ENCODE measurements at places on chromosomes 13 and 19.

- no peak for DNase-seq
Measured at GRCh38 chr13:31328549-31329235, 128.9 kb downstream of the B3GLCT start.

GRCh38 chr13:108609353-108609752, 20.1 kb upstream of the MYO16 start:
- DNase-seq, result no peak

DNA sequence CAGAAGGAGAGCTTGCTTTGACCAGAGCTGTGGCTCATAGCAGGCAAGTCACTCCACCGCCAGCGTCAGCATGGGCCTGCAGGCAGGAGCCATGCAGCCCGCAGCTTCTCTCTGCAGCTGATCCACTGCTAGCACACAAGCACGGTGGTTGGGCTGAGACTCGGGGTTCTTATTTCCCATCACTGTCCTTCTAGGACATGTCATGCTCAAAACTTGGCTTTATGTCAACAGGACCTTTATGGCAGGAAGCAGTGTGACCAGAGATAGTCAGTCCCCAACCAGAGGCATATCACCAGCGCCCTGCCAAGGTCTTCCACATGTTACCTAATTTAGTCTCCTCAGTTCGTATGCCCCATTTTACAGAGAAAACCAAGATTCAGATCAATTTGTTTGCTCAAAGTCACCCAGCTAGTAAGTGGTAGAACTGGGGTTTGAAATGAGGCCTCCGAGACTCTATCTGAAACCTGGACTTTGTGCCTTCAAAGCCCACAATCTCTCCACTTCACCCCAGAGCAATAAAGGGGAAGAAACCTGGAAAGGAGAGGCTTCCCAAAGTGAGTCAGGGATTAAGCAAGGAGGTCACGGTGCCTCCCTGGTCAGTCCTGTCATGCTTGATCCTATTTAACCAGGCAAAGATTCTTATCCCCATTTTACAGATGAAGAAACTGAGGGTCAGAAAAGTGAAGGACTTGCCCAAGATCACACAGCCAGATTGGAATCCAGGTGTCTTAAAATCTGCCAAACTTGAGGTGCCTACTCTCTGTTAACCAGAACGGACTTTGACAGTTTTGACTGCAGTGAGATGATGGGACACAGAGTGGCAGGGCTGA, 5.1 kb downstream of the TMEM272 start:
- DNase-seq, result no peak

- peak; percentile 66 for DNase-seq
Measured at GRCh38 chr19:2543463-2544442, 67.8 kb downstream of the GADD45B start.

GRCh38 chr13:77861741-77862140, 56.9 kb downstream of the EDNRB start:
- DNase-seq, result no peak

- DNase-seq, result no peak
Measured at GRCh38 chr13:36829753-36830152, 10.7 kb downstream of the RFXAP start.

DNA sequence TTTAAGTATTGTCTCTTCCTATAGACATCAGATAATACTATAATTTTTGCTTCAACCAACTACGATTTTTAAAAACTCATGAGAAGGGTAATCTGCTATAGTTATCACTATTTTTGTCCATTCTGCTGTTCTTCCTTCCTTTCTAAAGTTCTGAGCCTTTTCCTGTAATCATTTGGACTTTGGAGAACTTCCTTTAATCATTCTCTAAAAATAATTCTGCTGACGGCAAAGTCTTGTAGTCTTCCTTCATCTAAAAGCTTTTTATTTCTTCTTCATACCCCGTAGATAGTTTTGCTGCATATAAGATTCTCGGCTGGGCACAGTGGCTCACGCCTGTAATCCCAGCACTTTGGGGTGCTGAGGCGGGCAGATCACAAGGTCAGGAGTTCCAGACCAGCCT, 5.1 kb upstream of the FCGBP start:
- DNase-seq, result no peak

GRCh38 chr13:112034231-112034630, 32.7 kb upstream of the SOX1 start:
- DNase-seq, result no peak

GRCh38 chr19:46018729-46019251, 4.1 kb downstream of the PGLYRP1 start:
- DNase-seq, result no peak

DNA sequence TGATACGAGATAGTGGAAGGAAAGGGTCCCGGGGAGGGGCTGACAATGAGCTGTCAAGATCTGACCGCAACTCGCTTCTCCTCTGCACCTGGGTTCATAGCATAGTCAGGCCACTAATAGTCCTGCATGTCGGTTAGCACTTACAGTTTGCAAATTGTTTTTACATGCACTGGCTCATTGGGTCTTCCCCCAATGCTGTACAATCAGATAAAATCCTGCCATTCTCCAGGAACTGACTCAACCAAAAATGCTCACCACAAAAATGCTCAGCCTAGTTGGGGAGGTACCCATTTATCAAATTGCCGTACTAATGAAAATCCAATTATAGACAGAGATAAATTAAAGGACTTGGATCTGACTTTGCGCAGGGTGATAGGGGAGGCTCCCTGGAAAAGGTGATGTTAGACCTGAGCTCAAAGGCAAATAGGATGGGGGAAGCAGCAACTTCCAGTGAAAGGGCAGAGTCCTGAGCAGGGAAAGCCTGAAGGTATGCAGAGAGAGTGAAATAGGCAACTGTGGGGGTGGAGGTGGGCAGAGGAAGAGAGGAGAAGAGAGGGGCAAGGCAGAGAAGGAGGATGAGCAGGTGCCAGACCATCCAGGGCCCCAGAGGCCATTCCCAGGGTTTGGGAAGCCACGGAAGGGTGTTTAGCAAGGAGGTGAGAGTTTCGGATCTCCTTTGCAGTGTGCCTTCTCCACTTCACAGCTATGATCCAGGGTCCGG, 326.1 kb upstream of the TSHZ3 start:
- no peak for DNase-seq

GRCh38 chr19:44927746-44928145, 13.3 kb downstream of the APOC1 start:
- DNase-seq, result peak; percentile 17

DNA sequence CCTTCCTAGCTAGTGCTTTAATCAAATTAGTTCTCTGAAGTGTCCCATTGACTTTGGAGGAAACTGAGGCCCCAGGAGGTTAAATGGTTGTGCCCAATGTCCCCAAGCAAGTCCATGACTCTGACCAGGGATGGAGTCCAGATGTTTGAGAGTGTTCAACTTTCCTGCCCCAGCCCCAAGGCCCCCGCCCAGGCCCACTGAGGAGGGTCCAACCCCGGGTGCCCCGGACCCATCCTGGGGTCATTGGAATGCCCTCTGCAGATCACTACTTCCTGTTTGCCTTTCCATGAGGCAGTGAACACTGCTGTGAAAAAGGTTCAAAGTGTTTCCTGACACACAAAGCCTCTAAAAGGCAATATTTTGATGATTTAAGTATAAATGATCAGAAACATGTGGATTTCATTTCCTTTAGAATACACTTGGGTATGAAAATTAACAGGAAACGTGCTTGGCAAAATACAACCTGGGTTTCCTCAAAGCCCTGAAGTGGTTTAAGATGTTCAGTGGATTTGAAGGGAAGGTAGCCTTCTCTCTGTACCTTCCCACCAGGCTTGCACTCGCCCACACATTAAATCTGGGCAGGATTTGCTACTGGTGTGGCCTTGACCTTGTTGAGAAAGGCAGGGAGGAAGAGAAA, 335.7 kb downstream of the TSHZ3 start:
- no peak for DNase-seq

- no peak for DNase-seq
Measured at GRCh38 chr13:23797276-23797903, 91.8 kb downstream of the MIPEP start.

Measured in DMS 273 treated with DMSO at 0.1 percent for 48 hours (cell line).